ENCODE measurements at places on chromosomes 5 and 9.

DNA sequence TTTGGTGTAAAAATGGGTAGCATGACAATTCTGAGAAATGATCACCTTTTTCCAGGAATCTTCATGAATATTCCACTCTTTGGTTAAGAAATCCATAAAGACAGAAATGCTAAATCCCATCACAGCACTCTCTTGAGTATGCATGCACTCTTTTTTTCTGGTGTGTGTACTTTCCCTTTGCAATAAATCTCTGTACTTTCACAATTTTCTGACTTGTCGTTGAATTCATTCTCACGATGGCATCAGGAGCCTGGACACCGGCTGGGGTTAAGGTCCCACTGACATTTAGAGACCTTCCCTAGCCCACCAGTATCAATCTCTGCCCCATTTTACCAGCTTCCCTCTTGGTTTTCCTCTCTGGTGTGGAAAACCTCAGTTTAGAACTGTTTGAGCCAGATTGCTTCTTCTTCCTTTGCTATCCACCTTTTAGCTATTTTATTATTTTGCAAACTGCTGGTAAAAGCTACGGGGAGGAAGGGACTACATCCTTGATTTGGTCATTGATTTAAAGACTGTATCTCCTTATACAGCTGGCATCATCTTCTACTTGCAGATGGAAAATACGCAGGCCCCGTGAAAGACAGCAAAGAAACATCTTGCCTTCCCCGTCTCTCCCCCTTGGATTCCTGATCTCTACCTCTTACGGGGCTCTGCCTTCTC is 59.9 kb upstream of the ZFR start:
- no peak for DNase-seq

DNA sequence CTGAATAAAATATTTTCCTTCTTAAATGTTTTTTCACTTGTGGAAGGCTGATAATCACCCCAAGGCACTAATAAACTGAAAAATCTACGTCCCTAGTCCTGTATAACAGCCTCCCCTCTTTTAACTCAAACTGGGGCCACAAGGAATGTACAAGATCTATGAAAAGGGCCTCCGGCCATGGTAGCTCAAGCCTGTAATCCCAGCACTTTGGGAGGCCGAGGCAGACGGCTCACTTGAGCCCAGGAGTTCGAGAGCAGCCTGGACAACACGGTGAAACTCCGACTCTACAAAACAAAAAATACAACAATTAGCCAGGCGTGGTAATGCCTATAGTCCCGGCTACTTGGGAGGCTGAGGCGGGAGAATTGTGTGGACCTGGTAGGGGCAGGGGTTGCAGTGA is 23.6 kb downstream of the RNF145 start:
- DNase-seq: no peak

- DNase-seq: no peak
These were observed 172.5 kb upstream of the GLRA1 start for GRCh38 chr5:152097128-152097527.

GRCh38 chr5:164013077-164013670 is 507.8 kb downstream of the MAT2B start:
- peak; percentile 6 for DNase-seq

GRCh38 chr9:3337515-3338225 is 188.1 kb downstream of the RFX3 start:
- DNase-seq: no peak

DNA sequence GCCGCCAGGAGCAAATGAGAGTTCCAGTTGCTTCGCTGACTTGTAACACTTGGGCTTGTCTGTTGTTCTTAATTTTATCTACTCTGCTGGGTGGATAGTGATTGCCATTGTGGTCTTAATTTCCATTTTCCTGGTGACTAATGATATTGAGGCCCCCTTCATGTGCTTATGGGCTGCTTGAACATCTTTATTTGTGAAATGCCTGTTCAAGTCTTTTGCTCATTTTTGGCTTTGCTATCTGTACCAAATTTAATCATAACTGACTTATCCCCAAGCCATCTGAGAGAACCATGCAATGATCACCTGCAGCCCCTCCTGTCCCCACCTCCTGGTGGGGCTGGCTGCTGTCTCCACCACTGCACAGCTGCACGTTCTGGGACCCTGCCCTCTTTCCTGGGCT is 20.5 kb downstream of the STC2 start:
- no peak for DNase-seq

- no peak for DNase-seq
These were observed 311.4 kb upstream of the RIOK2 start for GRCh38 chr5:97494465-97494864.

DNA sequence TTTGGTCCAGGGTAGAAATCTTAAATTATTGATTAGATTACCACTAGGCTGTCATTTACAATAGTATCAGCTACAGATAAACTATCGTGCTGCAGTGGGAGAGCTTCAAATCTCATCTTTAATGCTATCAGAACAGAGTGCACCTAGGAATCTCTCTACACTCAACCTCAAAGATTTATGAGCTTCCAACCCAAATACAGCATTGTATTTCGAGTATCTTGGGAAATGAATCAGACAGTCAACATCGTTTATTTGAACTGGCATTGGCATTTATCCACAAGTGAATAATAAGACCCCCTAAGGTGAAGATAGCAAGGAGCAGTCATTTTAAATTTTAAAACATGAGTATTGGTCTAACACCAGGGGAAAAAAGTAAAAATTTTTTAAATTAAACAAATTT is 1203.2 kb downstream of the CDH12 start:
- no peak for DNase-seq

DNA sequence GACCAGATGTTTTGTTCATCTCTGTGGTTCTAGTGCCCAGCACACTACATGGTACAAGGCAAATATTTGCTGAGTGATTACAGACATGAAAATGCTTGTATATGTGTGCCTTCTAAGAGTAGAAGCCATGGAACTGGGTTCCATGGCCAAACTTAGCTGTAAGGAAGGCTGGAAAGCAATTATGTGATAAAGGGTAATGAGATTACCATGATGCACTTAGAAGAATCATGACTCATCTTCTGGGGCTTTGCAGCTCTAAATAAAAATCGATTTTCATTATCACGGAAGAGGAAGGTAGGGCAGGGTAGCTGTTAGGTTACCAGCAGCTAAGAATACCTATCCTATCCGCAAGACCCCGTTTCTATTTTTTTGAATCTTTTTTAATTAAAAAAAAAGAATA is 28.0 kb downstream of the RFK start:
- DNase-seq: no peak

- DNase-seq: no peak
These were observed 23.2 kb downstream of the CDKN2A start for GRCh38 chr9:21970800-21971640.

DNA sequence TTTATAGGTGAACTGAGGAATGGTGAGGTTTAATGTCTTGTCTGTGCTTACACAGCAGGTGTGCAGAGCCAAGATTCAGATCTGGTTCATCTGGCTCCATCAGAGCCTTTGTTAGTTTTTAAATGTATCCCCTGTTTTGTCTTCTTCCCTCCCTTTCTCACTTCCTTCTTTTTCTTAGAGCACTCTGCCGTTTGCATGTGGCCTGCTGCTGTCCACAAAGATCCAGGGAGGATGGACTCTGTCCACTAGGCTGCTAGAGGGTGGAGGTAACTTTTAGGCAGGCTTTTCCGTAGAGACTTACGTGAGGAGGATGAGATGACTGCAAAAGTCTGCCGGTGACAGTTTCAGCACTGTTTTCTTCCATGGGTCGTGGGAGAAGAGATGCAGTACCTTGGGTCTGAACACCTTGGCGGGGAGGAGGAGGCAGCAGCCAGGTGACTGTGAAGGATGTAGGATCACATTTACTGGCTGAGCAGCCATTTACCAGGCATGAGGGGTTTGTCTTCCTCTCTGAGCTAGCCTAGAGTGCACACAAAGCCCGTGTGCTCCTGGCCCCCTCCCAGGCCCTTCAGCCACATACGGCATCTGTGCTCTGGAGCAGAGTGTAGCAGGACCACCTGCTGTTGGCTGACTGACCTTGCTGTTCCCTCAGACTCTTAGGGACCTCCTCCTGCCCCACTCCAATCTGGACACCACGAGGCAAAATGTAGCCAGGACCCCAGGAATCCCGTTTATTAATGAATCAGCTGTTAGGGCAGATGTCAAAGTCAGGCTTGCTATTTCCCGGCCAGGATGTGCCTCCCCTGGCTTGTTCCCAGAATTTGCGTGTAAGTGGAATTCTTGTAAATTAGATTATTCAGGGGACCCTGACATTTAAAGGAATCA is 1.8 kb downstream of the NTMT1 start:
- DNase-seq: no peak

- no peak for DNase-seq
These were observed 279.9 kb downstream of the NSG2 start for GRCh38 chr5:174325431-174325830.

GRCh38 chr9:108836319-108836718 is 19.5 kb downstream of the ACTL7B start:
- DNase-seq: no peak

GRCh38 chr9:36328798-36329411 is 70.7 kb upstream of the GNE start:
- peak; percentile 27 for DNase-seq
